Right renal pelvis (tissue), 4 donors: ENCODE measurements at places on chromosomes 2 and 18. TPM values are rescaled to one million over a fixed set of nuclear protein-coding genes. Genes with fewer than 3 reads are reported as not detected.

The FNDC4 gene
- polyA plus RNA-seq: 7.3 TPM

The UPP2 gene
- 13.5 TPM for polyA plus RNA-seq

- DNase-seq: no peak
Measured at GRCh38 chr18:6107794-6108193, 212.5 kb upstream of the TMEM200C start.

DNA sequence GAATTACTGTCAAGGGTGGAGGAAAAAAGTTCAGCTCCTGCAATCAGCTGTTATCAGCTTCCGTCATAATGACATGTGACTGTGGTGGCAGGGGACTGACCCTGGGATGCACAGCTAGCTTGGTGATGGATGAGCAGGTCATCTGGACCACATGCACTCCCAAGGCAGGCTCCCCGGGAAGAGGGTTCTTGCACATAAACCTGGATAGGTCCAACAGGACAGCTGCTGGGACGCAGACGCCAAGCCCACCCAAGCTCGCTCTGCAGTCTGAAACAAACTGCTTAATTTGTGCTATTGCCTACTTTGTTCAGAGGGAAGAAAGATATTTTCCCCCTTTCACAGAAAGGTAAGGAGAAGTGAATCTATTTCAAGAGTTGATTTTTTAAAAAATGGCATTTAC lies 30.2 kb downstream of the FAM178B start:
- no peak for DNase-seq

GRCh38 chr18:37222999-37223378 lies 342.6 kb downstream of the CELF4 start:
- no peak for DNase-seq
